ENCODE measurements at places on chromosomes 6 and 20.
A peak's percentile ranks its signal among the peaks of the same experiment; 100 is the strongest.

- no peak for DNase-seq
Observed at GRCh38 chr6:83976037-83976755, 57.4 kb upstream of the MRAP2 start.

- DNase-seq, result peak; percentile 52
Observed at GRCh38 chr6:1230689-1231605, 81.0 kb upstream of the FOXQ1 start.

DNA sequence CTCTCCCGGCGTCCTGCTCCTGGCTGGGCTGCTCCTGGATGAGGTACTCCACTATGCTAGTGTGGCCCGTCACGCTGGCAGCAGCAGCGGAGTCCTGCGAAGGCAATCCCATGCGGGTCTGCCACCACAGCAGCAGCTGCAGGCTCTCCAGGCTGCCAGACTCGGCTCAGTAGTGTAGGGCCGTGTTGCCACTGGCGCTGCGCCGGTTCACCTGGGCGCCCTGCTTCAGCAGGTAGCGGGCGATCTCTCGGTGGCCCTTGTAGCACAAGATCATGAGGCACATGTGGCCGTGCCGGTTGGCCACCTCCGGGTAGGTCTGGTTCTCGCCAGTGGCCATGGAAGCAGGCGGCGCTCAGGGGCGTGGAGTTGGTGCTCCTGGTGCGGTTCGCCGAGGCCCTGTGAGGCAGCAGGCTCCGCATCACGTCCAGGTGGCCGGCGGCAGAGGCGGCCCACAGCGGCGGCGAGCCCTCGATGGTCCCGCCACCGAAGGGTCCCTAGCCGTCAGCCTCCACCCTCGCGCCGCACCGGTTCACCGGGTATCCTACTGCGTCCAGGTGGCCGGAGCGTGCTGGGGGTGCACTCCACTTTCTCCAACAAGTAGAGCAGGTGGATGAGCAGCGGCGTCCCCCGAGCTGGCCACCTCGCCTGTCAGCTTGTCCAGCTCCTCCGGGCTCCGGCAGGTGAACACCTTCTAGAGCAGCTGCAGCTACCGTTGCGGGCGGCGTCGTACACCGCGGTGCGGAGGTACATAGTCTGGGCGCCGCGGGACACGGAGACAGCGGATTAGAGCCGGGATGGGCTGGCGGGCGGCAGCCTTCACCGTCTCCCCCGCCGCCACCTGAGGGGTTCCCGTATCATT is 19.8 kb downstream of the RFPL4B start:
- no peak for DNase-seq

- no peak for DNase-seq
Observed at GRCh38 chr20:32189691-32190615, 17.6 kb downstream of the PLAGL2 start.
